Occipital lobe (tissue), 3 donors: ENCODE measurements at places on chromosomes 3 and 15.

GRCh38 chr15:63560741-63561448 is 36.3 kb upstream of the FBXL22 start:
- DNase-seq, result no peak

DNA sequence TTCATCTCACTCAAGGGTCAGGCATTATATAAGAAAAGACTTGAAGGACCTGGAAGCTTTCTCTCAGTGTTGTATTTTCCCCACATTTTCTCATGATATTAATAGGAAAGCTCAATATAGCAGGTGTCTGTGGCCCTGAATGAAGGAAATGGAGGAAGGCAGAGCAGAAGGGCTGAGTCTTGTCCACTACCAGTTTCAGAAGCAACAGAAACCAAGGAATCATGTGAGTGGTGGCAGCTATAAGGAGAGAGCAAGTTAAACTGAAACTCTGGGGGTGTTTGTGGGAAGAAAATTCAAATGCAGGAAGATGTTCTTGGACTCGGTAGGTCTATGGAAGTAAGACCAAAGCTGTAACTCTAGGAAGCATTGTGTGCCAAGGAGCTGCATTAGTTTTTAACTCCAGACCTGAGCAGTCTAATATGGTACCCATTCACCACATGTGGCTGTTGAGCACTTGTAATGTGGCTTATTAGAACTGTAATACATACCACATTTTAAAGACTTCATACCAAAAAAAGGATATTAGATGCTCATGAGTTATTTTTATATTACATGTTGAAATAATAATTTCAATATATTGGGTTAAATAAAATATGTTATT is 278.8 kb upstream of the GADL1 start:
- DNase-seq, result no peak

DNA sequence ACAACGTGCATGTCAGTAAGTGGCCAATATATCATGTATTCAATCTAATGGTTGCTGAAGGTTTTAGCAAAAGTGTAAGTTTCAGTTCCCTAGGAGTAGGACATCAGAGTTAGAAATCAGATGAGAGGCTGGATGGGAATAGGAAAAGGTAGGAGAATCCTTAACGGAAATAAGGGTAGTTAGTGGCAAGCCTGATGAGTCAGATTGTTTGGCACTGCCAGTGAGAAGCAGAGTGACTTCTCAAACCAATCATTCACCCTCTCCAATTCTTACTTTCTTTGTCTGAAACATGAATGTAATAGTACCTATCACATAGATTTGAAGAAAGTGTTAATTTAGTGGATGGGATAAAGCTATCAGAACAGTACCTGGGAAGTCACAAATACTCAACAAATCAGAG is 894.0 kb downstream of the NTRK3 start:
- no peak for DNase-seq

DNA sequence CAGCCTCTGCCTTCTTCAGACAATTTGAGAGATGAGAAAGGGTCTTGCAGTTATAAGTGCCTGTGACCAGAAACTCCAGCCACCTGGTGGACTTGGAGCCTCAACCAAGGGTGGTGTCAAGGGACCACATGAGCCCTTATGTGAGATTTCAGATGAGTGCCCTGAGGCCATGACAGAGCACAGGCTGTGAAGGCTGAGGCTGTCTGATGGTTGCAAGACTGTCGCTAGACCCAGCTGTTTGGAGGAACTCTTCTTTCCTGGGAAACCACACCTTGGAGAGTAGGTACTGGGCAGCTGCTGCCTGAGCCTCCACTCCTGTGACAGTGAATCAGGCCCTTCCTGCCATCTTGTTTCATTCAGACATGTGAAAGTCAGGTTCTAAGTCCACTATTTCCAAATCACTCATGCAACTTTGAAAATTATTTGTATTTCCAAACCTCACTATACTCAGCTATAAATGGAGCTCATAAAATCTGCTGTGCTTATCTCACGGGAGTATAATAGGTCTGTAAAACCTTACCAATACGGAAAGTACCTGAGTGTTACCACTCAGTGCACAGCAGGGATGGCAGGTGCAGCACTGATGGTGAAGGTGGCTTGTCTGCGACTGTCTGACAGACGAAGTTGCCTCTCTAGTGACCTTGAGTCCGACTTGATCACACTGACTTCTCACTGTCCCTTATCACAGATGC is 99.4 kb downstream of the RPL39L start:
- DNase-seq, result no peak

- no peak for DNase-seq
Measured at GRCh38 chr3:178483704-178484103, 52.5 kb upstream of the KCNMB2 start.

DNA sequence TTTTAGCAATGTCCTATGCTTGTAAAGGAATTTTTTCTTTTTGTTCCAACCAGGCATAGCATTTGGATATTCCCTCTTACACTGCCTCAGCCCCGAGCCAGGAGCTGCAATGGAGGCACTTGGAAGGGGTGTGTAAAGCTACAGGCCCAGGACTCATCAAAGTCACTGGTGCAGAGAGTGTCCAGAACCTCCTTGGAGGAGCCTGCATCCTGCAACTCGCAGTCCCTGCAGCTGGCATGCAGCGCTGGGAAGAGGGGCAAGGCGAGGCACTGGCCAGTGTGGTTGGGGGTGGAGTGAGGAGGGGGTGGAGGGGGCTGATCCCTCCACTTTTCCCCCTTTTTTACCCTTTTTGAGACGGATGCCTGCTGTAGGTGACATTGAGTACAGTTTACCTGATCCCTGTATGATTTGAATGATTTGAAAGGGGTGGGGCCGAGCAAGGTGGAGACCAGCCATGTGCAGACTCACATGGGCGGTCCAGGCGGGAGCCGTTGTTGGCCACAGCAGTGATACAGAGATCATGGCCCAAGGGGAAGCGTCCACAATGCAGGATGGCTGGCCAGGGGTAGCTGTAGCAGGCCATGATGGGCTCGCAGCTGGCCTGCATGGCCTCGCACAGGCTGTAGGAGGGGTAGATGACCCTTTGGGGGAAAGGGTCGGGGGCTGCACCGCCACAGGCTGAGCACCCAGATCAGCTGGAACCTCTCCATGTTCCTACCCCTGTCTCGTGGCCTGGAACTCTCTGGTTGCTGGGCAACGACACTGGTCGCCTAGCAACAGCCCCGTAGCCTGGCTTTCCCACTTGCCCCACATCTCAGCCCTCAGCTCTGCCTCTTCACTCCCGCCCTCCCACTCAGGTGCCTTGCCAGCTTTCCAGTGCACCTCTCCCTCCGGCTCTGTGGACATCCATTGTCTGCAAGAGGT is 7.9 kb downstream of the P4HTM start:
- DNase-seq, result peak; percentile 29

GRCh38 chr15:59333401-59334075 is 39.1 kb downstream of the MYO1E start:
- DNase-seq, result no peak

DNA sequence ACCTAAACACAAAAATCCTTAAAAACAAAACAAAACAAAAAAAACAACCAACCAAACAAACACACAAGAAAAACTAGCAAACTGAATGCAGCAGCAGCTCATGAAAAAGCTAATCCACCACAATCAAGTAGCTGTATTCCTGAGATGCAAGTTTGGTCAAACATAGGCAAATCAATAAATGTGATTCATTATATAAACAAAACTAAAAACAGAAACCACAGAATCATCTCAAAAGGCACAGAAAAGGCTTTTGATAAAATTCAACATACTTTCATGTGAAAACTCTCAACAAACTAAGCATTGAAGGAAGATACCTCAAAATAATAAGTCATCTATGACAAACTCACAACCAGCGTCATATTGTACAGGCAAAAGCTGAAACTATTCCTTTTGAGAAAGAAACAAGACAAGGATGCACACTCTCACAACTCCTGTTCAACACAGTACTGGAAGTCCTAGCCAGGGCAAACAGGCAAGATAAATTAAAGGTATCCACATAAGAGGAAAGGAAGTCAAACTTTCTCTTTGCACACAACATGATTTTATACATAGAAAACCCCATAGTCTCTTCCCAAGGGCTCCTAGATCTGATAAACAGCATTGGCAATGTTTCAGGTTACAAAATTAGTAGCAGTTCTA is 495.1 kb upstream of the SGO1 start:
- no peak for DNase-seq

DNA sequence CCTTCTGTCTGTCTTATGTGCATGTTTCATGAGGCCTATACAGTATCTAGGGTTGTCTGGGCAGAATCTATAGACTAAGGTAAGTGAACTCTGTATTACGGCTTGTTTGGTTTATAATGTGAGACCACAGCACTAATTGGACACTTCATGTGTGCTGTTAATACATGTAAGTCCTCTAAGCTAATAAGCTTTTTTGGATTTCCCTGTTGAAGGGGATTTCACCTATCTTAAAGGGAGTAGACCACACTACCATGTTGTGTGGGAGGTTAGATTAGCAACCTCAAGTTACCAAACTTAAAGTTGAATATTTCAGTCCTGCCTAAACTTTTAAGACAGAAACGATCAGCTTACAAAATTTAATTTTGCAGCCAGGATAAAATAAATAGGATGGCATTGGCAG is 189.8 kb upstream of the GOLIM4 start:
- no peak for DNase-seq

DNA sequence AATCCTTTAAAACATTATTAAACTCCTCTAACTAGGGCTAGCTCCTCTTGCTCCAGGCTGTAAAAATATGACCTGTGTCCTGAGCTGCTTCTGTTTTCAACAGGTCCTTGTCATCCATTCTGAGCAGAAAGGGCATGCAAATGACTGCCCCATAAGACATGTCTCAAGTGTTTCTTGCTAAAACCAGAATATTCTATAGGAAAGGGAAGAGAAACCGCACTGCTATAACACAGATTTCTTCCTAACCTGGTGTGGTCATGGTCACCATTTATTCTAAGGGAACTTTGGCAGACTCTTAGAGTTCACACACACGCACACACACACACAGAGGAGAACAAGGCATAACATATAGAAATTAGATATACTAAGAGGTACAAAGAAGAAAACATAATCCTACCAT is 34.2 kb upstream of the B3GNT5 start:
- DNase-seq, result no peak

DNA sequence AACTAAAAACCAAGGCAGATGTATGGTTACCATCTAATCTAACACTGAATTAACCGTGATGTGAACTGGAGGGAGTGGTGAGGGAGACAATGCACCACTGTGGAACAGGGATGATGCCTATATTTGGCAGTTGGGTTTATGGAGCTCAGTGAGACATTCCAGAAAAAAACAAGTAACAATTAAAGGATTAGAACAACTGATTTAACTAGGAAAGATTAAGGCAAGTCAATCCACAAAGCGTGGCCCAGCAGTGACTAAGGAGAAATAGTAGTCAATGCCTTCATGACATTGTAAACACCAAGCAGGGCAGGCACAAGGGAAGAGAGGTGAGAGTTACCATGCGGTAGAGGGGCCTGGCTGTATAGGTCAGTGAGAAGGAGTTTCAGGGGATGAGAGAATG is 38.1 kb downstream of the CHAC1 start:
- DNase-seq, result no peak

- no peak for DNase-seq
Measured at GRCh38 chr3:78985981-78986380, 781.8 kb downstream of the ROBO1 start.
